Activated CD4-positive, alpha-beta T cell treated with anti-CD3 and anti-CD28 coated beads, Interleukin-2, Interleukin-4, amounts not matched to agents 100 ng/mL and 50 ng/mL, durations not matched to agents 16 hours and 8 hours (primary cell): ENCODE measurements at places on chromosomes 2 and 18.

GRCh38 chr2:165161510-165161909, 42.3 kb downstream of the SCN3A start:
- DNase-seq: no peak

DNA sequence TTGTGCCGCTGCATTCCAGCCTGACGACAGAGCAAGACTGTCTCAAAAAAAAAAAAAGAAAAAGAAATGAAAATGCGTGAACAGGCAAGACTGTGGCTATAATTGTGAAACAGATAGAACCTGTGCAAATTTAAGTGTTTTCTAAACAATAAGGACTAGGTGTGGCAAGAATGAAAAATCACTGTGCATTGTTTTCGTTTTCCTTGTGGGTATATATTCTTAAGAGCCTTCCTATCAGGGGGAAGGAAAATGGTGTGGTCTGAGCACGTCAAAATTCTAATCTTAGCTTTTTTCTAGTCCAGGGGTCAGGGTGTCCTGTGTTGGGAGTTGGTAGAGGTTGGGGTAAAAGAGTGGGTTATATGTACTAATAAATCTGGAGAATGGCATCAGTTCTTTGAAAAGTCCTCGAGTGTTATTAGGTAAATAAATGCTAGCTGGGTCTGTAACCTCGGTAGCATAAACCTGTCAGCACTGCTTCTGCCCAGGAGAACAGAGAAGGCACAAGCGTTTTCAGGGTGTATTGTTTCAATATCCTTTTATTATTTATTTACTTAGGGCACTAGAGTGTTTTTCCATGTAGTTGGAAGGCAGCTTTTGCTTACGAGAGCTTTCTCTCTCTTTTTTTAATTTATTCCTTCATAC, 11.6 kb downstream of the ATP6V1C2 start:
- DNase-seq: no peak

- DNase-seq: no peak
Measured at GRCh38 chr2:237490009-237490711, 3.1 kb downstream of the MLPH start.

DNA sequence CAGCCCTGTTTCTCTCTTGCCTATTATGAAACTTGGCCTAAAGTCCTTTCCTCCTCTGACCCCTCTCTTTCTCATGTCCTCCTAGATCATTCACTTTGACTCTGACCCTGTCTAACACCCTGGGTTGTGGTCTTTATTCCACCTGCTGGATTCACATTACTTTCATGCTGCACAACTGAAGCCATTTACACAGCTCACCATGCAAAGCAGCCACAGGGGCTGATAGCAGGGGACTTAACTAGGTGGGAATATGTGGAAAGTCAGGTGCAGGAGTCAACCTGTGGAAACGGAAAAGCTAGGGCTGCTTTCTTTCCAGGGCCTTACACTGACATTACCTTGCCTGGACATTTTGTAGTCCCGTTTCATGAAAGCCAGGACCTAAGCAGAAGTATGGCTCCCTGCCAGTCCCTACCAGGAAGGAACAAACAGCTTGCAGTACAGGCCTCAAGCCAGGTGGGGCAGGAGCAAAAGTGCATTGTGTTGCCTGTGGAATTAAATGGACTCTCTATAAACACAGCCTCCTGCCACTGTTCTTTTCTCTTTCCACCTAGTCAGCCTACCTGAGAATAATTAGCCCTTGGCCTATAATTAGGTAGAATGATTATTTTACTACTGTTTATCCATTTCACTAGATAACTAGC, 11.8 kb downstream of the MAPRE3 start:
- DNase-seq: no peak

- no peak for DNase-seq
Measured at GRCh38 chr2:160076241-160076640, 13.8 kb upstream of the PLA2R1 start.

DNA sequence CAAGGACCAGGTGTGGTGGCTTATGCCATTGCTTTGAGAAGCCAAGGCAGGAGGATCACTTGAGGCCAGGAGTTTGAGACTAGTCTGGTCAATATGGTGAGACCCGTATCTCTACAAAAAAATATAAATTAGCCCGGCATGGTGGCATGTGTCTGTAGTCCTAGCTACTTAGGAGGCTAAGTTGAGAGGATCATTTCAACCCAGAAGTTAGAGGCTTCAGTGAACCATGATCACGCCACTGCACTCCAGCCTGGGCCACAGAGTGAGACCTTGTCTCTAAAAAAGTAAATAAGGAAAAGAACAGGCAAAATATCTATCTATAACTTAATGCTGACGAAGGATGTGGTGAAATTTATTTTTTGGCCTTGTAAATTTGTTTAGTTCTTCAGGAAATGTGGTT, 78.1 kb downstream of the UGGT1 start:
- no peak for DNase-seq

DNA sequence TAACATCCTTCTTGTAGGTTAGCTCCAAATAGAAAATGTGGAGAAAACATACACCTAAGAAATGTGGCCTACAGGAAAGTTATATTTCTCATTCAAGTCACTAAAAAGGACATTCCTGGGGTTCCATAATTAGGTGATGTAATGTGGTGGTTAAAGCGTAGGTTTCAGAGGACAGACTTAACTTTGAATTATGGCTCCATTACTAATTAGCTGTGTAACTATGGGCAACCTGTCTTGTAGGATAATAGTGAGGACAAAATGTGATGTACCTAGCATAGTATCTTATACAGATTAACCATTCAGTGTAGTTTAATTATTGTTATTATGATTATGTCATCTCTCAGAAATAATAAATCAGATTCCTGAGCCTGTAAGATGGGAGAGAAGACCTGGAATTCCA, 602.5 kb downstream of the TSN start:
- DNase-seq: no peak

DNA sequence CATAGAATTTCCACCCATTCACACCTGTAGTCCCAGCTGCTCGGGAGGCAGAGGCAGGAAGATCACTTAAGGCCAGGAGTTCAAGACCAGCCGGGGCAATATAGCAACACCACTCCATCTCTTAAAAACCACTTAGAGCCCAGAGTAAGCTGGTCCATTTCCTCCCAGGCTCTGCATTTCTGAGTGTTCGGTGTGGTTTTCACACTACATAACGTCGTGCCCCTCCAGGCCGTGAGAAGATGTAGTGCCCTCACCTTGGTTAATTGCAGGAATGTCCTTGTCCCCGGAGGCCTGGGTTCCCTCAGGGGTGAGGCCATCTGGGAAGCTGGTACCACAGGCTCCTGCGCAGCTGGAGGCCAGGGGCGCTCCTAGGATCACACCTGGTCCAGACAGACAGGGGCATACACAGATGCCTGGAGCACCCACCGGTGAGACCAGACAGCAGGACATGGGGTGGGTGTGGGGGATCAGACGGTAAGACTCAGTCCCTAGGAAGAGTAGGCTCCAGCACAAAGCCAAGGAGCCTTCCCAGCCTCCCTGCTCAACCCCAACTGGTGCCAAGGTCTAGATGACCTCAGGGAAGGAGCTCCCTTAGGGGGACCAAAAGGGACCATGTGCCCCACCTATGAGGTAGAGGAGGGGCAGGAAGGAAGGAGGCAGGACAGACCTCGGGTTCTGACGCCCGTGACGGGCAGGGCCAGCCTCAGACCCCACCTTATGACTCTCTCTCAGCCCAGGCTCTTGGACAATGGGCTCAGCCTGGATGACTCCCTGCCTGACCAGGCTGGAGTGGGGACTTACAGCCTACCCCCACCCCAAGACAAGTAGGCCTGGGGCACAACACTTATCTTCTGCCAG, 752 bp downstream of the ASTL start:
- no peak for DNase-seq

- no peak for DNase-seq
Measured at GRCh38 chr2:14751581-14751980, 119.1 kb downstream of the LRATD1 start.
